ENCODE measurements at places on chromosomes 5 and 9.

DNA sequence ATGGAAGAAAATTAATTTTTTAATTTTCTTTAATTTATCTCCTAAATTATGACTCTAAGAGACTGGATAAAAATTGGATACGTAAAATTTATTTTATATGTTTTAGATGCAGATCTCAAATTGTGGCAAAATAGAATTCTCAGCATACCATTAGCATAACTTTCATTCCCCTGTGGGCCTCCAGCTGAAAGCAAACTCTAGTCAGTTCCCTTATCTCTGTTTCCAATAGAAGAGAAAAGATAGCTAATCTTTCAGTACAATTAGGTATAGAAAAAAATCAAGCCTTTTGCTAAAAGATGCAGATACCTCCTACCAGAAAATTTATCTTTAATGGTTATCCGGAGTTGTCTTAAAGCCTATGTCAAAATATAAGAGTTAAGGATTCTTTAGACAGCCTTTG lies 1530.6 kb downstream of the EFNA5 start:
- DNase-seq = no peak

GRCh38 chr5:141771031-141771430 lies 89.0 kb upstream of the ARAP3 start:
- no peak for DNase-seq

- DNase-seq = peak; percentile 47
Observed at GRCh38 chr5:79736528-79737514, 47.2 kb downstream of the CMYA5 start.

- no peak for DNase-seq
Observed at GRCh38 chr5:173794901-173795416, 93.2 kb upstream of the CPEB4 start.

DNA sequence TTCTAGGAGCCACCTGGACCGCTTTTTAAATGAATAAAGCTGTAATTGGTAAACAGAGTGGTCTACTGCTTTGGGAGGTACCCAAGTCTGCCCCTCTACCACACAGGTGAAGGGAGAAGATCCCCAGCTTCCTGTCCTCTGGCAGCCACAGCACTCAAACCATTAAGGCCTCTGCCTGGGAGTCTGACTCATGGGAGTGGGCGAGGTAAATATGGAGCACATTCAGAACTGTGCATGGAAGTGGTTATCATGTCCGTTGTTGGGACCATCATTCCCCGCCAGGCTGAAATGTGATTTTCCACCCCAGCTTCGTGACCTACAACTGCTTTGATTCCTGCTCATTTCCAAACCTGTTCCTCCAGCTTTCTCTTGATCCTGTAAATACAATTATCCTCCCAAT lies 59.5 kb upstream of the ALDH1B1 start:
- no peak for DNase-seq

DNA sequence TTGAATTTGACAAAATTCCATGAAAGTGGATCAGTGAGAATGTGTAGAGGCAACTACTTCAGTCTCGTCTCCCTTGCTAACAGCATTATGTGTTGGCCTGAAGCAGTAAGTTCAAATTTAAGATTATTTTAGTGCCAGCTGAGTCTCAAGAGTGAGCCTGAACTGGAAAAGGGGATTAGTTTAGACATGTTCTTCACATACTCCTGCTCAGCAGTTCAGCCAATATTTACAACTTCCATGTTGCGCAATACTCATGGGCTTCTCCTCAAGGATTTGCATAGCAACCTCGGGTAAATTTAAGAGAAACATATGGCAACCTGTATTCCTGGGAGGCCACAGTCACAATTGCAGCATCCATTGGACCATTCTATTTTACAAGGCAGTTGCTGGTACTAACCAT lies 553.8 kb downstream of the PTPRD start:
- no peak for DNase-seq

- peak; percentile 38 for DNase-seq
Observed at GRCh38 chr5:5481206-5481605, 58.7 kb downstream of the ICE1 start.

- DNase-seq = no peak
Observed at GRCh38 chr5:107135391-107135790, 535.3 kb downstream of the EFNA5 start.

- no peak for DNase-seq
Observed at GRCh38 chr9:85927076-85927475, 13.9 kb upstream of the NAA35 start.

GRCh38 chr5:107296572-107296971 lies 374.2 kb downstream of the EFNA5 start:
- DNase-seq = no peak

DNA sequence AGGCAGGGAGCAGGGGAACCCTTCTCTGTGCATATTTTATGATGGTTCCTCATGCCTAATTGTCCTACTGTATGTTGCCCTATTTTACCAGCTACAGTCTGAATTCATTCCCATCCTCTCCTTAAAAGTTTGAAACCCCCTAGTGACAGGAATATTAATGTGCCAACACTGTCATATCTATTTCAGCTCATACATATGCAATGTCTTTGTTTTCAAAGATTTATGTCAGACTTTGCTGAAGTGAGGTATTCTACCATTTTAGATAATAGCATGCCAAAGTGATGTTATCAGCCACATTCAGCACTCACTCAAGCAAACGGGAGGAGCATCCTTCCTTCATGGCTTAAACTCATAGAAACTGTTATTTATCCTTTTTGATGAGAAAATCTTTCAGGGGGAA lies 696.5 kb downstream of the NR2F1-AS1 start:
- no peak for DNase-seq

GRCh38 chr5:2399096-2399495 lies 352.4 kb downstream of the IRX2 start:
- no peak for DNase-seq

DNA sequence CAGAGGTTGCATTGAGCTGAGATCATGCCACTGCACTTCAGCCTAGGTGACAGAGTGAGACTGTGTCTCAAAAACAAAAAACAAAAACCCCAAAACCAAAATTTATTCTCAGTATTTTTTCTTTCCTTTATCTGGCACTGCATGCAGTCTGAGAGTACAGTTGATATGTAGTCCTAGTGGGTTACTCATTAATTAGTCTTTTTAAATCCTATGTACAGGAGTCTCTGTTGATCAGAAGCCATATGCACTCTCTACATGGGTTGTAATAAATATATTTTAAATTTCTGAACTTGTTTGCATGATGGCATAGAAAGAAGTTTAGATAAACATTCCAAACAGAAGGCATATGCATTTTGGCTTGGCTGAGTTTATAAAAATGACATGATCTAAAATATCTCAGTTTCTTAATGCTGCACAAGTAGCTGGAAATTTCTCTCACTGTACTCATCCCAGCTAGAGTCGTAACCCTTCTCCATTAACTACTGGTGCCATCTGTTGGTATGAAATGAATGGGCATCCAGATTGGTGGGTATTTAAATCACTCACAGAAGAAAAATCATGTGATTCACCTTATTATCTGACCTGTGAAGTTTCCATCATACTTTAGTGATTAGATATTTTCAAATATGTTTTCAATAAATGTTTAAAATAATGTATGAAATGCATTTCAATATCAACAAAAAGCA lies 284.8 kb downstream of the CTNND2 start:
- DNase-seq = no peak

DNA sequence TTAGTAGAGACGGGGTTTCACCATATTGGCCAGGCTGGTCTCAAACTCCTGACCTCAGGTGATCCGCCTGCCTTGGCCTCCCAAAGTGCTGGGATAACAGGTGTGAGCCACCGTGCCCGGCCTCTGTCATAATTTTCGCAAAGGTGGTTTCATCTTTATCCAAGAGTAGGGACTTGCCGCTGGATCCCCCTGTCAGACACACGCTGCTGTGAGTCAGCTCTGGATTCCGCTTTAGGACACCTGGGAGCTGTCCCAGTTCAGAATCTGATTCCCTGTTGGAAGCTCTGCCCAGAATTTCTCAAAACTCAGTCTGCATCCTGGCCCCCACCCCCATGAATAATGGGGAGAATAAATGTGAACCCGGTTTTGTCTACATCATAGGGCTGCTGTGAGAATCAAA lies 17.9 kb upstream of the GRHPR start:
- DNase-seq = no peak

GRCh38 chr5:66565878-66566277 lies 30.3 kb upstream of the MAST4 start:
- DNase-seq = no peak

- no peak for DNase-seq
Observed at GRCh38 chr9:108756746-108757490, 98.9 kb downstream of the ACTL7B start.

DNA sequence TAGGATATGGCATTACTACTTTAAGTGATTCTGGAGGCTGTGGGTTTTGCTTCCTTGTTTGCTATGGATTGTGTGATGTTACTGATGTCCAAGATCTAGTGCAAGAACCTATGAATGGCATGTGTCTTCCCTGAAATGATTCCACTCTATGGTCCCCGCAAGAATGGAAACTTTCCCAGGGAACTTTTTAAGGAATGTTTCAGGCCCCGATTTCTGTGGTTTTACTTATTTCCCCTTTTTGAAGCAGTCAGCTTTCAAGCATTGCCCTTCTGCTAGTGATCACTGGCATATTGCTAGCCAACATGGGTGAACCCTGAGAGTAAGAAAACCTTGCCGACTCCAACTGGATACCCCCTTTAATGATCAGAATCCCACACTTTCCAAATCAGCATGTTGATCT lies 26.6 kb upstream of the CD180 start:
- no peak for DNase-seq

DNA sequence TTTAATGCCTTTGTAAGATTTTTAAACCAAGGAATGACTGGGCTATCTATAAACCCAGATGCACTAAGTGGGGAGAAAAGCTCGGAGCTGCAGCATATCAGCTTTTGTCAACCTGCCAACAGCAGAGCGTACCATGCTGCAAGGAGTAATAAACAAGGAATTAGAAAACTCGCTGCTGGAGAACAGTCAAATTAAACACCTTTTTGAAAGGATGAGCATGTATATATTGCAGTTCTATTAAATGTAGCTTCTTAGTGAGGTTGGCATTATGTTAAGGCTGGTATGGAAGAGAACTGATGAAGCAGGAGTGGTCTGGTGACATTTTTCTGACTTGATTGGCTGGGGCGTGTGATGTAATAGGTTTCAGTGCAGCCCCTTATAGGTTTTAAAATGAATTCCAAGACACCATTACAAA lies 74.7 kb downstream of the PIK3R1 start:
- DNase-seq = no peak

DNA sequence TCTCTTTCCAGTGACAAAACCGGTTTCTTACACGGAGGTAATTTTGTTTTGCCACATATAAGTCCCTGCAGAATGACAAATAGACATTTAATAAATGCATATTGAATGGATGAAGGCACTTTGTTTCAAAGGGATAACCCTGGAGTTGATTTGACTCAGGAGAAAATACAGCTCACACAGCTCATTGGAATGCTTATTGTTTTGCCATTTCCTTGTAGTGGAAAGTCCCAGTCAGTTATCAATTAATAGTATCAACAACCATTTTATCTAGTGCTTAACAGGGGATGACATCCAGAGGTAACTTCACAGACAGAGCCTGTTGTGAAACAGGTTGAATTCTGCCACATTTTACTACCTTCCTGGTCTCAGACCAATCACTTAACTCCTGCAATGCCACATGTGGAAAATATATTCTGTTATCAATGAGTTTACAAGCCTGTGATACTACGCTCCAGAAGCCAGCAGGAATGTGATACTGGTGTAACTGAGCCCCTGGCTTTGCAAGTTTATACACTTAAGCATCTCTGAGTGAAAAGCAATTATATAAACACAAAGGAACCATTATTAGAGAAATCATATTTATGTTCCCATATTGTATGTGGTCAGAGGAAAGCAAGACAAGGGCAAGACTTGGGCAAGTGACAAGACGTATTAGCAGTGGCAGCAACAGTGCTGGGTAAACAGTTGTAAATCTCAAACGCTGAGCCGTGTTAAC lies 123.1 kb upstream of the ANKRD55 start:
- no peak for DNase-seq

- DNase-seq = no peak
Observed at GRCh38 chr5:179720222-179720621, 12.4 kb upstream of the MAML1 start.

- DNase-seq = no peak
Observed at GRCh38 chr5:100802208-100802607, 100.9 kb downstream of the ST8SIA4 start.

GRCh38 chr9:30977965-30978364 lies 1406.5 kb upstream of the ACO1 start:
- DNase-seq = no peak

GRCh38 chr9:124814164-124814535 lies 37.2 kb downstream of the OLFML2A start:
- DNase-seq = no peak

DNA sequence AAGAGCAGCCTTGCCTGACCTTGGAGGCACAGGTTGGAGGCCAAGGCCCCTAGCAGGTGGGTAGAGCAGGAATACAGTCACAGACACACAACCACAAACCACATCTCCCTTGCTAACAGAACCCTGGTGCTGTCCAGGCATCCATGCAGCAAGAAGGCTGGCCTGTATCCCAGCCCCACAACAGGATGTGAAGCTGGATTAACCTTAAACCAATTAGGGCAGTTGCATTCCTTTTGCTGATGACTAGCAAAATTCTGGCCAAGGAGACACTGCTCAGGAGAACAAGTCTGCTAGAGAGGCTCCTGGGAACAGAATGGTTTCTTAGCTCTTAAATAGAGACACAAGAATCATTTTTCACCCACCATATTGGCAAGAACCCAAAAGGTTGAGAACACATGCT lies 97.8 kb downstream of the C5orf15 start:
- no peak for DNase-seq

GRCh38 chr9:126624912-126625311 lies 11.2 kb downstream of the LMX1B start:
- DNase-seq = no peak

DNA sequence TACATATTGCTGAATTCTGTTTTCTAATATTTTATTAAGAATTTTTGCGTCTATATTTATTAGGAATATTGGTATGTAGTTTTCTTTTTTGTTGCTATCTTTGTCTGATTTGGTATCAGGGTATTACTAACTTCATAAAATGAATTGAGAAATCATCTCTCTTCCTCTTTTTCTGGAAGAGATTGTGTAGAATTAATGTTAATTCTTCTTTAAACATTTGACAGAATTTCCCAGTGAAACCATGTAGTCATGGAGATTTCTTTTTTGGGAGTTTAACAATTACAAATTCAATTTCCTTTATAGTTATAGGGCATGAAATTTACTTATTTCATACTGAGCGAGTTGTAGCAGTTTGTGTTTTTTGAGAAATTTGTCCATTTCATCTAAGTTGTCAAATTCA lies 3.3 kb upstream of the FAM170A start:
- no peak for DNase-seq

DNA sequence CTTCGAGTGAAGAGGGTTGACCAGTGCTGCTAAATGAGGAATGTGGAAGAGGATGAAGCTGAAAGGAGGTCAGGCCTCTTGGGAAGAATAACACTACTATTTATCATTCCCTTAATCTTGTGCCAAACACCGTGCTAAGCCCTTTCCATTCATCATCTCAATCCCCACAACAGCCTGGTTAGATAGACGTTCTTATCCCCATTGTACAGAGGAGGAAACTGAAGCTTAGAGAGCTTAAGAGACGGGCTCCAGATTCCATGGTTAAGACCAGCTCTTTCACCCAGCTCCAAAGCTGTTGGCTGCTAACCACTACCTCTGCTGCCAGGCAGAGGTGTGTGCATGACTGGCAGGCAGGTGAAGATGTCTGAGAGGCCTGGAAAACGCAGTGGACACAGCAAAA lies 868 bp upstream of the EPB41L4B start:
- DNase-seq = no peak

GRCh38 chr5:96280946-96281393 lies 152.1 kb downstream of the PCSK1 start:
- DNase-seq = no peak

All from central memory CD4-positive, alpha-beta T cell (primary cell).